ENCODE measurements at places on chromosomes 2 and 18. TPM values are rescaled to one million over a fixed set of nuclear protein-coding genes. Genes with fewer than 3 reads are reported as not detected.

GRCh38 chr18:80033181-80034067, 810 bp upstream of the RBFA start:
- H3K4me1 ChIP-seq: peaks cover 30% of the 10 kb centered on the region
- peaks cover 6% of the 10 kb centered on the region for H3K36me3 ChIP-seq
- DNase-seq: no peak
- peak overlapping the region; percentile 85 for H3K27ac ChIP-seq

DNA sequence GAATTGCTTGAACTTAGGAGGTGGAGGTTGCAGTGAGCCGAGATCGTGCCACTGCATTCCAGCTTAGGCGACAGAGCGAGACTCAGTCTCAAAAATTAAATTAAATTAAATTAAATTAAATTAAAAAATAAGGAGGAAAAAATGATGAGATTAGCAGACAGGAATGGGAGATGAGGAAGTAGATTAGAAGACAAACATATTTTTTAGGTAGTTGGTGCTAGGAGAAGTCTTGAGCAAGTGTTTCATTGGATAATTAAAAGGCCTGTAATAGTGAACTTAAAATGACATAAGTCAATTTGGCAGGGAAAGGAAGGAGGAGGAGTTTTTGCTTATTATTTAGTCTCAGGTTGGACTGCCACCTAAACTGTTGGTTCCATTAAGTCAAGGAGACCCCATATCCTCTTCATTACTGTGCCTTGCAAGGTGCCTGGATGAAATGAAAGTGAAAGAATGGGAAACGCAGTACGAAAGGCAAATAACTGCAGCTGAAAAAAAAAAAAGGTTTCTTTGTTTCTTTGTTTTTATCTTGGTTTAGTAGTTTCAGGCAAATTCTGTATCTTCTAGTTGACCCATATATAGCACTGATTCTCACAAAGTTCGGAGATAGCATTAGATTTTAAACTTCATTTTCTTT, 162.0 kb downstream of the SLC8A1 start:
- no peaks in the 10 kb centered on the region for H3K27me3 ChIP-seq

DNA sequence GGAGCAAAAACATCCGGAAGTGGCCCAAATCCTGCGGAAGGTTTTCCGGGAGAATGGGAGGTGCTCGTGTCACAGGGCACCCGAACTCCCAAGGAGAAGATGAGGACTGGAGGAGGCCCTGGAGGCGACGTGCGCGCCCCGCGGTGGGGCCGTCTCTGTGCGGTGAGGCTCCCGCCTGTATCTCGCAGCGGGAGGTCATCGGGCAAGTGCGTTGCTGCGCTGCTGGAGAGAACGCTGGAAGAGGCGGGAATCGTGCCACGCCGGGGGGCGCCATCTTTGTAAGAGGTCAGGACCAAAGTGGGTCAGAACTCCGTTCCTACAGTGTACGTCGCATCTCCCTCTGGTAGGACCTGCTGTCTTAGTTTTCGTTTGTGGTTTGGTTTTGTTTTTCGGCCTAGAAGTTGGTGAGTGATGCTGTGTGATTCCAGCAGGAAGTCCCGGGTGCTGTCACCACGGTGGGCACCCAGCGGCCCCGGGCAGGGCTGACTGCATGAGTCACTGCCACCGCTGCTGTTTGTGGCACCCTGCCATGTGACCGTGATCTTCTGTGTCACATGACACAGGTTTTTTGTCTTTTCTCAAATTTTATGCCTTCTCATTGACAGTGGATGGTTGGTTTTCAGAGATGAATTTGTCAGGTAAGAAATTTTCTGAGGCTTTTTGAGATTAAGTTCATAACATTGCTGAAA, 21.5 kb upstream of the ATP9B start:
- H3K27ac ChIP-seq: no peak overlapping the region
- no peak overlapping the region for H3K4me3 ChIP-seq
- H3K36me3 ChIP-seq: no peaks in the 10 kb centered on the region

DNA sequence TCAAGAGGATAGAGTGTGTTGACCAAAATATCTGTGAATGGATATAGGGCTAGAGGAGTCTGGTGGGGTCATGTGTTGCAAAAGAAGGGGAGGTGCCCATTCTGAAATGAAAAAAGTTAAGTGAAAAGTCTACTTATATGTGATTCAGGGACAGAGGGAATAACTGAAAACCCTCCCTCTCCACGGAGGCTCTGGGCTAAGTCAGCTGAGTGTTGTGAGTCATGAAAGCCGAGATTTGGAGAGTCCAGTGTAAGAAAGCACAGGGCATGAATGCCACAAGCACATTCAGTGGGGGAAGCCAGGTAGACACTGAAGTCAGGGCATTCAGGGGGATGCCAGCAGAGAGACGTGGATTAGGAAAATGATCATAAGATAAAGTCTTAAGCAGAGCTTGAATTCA, 871.9 kb downstream of the TSN start:
- no peak for DNase-seq
- H3K27me3 ChIP-seq: no peaks in the 10 kb centered on the region
- no peaks in the 10 kb centered on the region for H3K4me1 ChIP-seq
- H3K36me3 ChIP-seq: no peaks in the 10 kb centered on the region

GRCh38 chr18:48530399-48531081, 8.3 kb upstream of the CTIF start:
- no peaks in the 10 kb centered on the region for H3K4me1 ChIP-seq
- H3K36me3 ChIP-seq: no peaks in the 10 kb centered on the region
- no peak for DNase-seq
- no peak overlapping the region for H3K27ac ChIP-seq
- H3K4me3 ChIP-seq: no peak overlapping the region

DNA sequence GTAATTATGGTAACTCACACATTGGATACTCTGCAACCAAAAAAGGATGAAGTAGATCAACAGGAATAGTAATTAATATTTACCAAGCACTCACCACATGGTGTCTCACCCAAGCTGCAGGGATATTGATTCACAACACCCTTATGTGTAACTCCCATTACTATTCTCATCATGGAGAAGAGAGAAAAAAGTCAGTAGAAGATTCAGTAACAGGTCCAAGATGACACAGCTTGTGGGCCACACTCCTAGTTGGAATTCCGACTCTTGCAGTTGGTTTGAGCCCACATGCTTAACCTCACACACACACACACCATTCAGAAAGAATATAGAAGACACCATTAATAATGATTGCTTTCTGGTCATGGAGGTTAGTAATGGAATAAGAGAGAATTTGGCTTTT, 1.7 kb upstream of the MLPH start:
- H3K27ac ChIP-seq: no peak overlapping the region
- no peaks in the 10 kb centered on the region for H3K36me3 ChIP-seq
- H3K27me3 ChIP-seq: peaks cover 67% of the 10 kb centered on the region
- no peak overlapping the region for H3K4me3 ChIP-seq
- no peak for DNase-seq

GRCh38 chr2:136219963-136220362, 102.0 kb upstream of the CXCR4 start:
- no peaks in the 10 kb centered on the region for H3K36me3 ChIP-seq
- DNase-seq: no peak
- peaks cover 10% of the 10 kb centered on the region for H3K4me1 ChIP-seq
- no peak overlapping the region for H3K27ac ChIP-seq
- H3K27me3 ChIP-seq: peaks cover 9% of the 10 kb centered on the region

- DNase-seq: no peak
- no peaks in the 10 kb centered on the region for H3K36me3 ChIP-seq
- no peak overlapping the region for H3K27ac ChIP-seq
- H3K27me3 ChIP-seq: peaks cover 46% of the 10 kb centered on the region
- peaks cover 12% of the 10 kb centered on the region for H3K4me1 ChIP-seq
- H3K4me3 ChIP-seq: no peak overlapping the region
Measured at GRCh38 chr2:217013926-217014325, 154.1 kb upstream of the TNP1 start.

- H3K36me3 ChIP-seq: no peaks in the 10 kb centered on the region
- H3K27me3 ChIP-seq: no peaks in the 10 kb centered on the region
- H3K4me3 ChIP-seq: no peak overlapping the region
Measured at GRCh38 chr2:73035899-73036711, 35.4 kb downstream of the SFXN5 start.

DNA sequence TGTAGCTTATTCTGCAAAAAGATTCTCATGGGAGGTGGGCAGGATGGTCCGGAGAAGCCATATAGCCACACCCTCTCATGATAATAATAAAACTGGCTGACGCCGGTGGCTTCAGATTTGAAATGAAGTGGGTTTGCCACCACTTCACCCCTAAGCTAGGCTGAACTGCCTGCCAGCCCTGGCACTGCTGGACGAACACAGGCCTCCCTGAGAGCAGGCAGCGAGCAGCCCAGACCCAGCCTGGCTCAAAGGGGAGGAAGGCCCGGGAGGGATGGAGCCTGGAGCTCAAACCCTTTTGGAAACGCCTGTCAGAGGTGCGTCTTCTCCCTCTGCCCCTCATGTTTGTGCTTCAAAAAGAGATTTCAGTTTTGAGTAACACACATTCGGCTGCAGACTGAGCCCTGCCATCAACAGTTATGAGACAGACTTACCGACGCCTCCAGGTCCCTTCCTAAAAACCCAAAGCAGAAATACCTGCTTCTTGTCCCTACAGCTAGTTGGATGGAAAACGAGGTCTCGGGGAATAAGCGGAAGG, 71.1 kb upstream of the HPCAL1 start:
- no peak for DNase-seq
- H3K36me3 ChIP-seq: no peaks in the 10 kb centered on the region
- no peaks in the 10 kb centered on the region for H3K4me1 ChIP-seq
- no peak overlapping the region for H3K27ac ChIP-seq

DNA sequence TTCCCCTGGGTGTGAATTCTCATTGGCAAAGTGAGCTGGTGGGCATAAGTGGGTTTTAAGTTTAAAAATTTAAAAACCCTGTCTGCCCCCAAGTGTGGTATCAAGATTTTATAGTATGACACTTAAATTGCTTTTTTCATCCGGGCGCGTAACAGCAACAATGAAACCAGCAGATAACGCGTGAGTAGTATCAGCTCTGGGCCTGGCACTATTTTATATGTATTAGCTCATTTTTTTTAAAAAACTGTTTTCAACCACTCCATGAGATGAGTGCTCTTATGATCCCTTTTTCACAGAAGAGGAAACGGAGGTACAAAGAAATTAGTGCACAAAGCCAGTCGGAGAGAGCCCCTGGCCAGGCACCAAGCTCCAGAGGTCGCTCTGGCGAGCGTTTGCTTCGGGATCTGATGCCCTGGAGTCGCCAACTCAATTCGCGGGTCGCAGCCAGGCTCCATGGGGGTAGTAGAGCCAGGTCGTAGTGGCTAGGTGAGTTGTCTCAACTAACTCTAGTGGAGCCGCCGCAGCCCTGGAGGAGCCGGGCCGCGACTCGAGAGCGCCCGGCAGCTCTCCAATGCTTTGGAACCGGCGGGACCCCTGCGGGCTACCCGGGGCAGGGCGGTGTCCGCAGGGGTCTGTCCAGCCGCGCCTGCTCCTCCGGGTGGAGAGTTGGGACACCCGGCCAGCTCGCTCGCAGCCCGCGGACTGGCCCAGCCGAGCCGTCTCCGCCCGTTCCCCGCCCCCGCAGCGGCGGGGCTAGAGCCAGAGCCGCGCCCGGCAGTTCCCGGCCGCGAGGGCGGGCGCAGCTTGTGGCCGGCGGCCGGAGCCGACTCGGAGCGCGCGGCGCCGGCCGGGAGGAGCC, at the start of gene IL1R1:
Gene IL1R1 (plus strand): TSS at position 777 of the 859 bp plus-strand sequence. CDS start 14,979 bp downstream, outside the sequence.
- H3K4me1 ChIP-seq: peaks cover 60% of the 10 kb centered on the region
- peak within 1 kb of the TSS; percentile 76 for H3K4me3 ChIP-seq
- DNase-seq: peak; percentile 68
- H3K27me3 ChIP-seq: peaks cover 24% of the 10 kb centered on the region
- peaks cover 44% of the 10 kb centered on the region for H3K36me3 ChIP-seq
- H3K27ac ChIP-seq: peak within 1 kb of the TSS; percentile 61

GRCh38 chr2:173669271-173669853, 295.8 kb downstream of the SP3 start:
- no peak for DNase-seq
- no peak overlapping the region for H3K27ac ChIP-seq
- peaks cover 18% of the 10 kb centered on the region for H3K27me3 ChIP-seq

- no peak overlapping the region for H3K27ac ChIP-seq
- no peak for DNase-seq
- H3K36me3 ChIP-seq: no peaks in the 10 kb centered on the region
- H3K27me3 ChIP-seq: peaks cover 59% of the 10 kb centered on the region
- H3K4me1 ChIP-seq: no peaks in the 10 kb centered on the region
Measured at GRCh38 chr2:85748985-85749875, 4.6 kb upstream of the ATOH8 start.

DNA sequence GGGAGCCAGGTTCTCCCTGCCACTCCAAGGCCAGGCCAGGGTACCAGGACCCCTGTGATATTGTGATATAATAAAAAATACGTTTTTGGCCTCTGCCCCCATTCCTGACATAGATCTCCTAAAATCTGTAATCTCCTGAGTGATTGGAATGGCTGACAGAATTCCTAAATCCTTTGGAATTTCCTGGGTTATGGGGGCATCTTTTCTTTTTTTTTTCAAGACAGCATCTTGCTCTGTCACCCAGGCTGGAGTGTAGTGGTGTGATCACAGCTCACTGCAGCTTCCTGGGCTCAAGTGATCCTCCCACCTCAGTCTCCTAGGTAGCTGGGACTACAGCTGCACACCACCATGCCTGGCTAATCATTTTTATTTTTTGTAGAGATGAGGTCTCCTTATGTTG, 26.2 kb upstream of the TUBB6 start:
- no peak for DNase-seq
- no peaks in the 10 kb centered on the region for H3K27me3 ChIP-seq
- no peaks in the 10 kb centered on the region for H3K36me3 ChIP-seq
- H3K27ac ChIP-seq: no peak overlapping the region
- no peak overlapping the region for H3K4me3 ChIP-seq

- H3K36me3 ChIP-seq: peaks cover 11% of the 10 kb centered on the region
- DNase-seq: peak; percentile 87
- H3K27me3 ChIP-seq: no peaks in the 10 kb centered on the region
- peaks cover 54% of the 10 kb centered on the region for H3K4me1 ChIP-seq
- H3K27ac ChIP-seq: peak overlapping the region; percentile 97
Measured at GRCh38 chr2:46943881-46944798, 28.5 kb upstream of the MCFD2 start.

DNA sequence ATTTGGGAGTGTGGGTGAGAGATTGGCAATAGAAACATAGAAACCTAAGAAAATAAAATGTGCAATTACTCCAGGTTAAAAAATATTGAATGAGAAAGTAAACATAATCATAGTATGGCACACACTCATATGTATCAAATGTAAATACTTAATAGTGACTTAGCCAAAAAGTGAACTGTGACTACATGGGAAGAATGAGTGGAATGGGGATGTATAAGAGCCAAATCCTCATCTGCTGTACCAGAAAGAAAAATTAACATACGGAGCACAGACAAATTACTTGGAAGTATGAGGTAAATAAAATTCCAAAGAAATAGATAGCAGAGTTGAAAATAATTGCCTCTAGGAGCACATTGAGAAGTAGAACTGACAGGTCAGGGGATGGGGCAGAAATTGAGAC, 4.0 kb downstream of the FLACC1 start:
- H3K36me3 ChIP-seq: no peaks in the 10 kb centered on the region
- no peaks in the 10 kb centered on the region for H3K27me3 ChIP-seq
- H3K4me1 ChIP-seq: no peaks in the 10 kb centered on the region
- DNase-seq: no peak

KLHL41 gene
- total RNA-seq: 0.34 TPM

IGFBP2 gene
- total RNA-seq: 7.4 TPM

ATP6V1B1 gene
- total RNA-seq: not detected

C2orf78 gene
- not detected for total RNA-seq

LRP1B gene
- total RNA-seq: not detected

CHST9 gene
- not detected for total RNA-seq

CENPA gene
- 43.2 TPM for total RNA-seq

CSRNP3 gene
- not detected for total RNA-seq

VRK2 gene
- total RNA-seq: 22.9 TPM

Data from activated T-cell treated with anti-CD3 and anti-CD28 coated beads, Interleukin-2, amount 50 U/mL, for 72 hours (primary cell).